Ammon's horn (tissue), 1 donor: ENCODE measurements at places on chromosomes 6 and 20.

DNA sequence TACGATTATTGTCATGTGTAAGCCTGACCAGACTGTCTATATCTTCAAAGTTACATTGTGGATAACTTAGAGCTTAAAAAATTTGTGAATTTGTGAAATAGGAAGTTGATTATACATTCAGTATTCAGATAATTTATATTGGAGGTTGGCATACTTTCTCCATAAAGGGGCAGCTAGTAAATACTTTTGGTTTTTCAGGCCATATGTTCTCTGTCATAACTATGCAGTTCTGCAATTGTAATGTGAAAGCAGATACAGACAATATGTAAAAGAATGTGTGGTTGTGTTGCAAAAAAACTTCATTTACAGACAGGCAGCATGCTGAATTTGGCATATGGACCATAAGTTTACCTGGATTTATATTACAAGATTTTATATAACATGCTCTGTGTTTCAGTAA, 29.3 kb downstream of the HSF2 start:
- no peak for DNase-seq

DNA sequence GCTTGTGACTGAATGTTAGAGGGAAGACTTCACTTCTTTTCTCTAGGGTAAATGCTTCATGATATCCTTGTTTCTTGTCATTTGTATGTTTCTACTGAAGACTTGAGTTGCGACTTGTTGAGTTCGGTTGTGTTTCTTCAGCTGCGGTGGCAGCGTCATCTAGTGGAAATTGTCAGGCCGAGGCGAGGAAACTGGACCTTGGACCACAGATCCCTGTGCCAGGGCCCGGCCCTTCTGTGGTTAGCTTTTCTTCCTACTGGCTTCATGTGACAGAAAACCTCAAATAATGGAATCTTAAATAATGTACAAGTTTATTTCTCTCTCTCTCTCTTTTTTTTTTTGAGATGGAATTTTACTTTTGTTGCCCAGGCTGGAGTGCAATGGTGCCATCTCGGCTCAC, 12.4 kb downstream of the MTHFD1L start:
- no peak for DNase-seq

DNA sequence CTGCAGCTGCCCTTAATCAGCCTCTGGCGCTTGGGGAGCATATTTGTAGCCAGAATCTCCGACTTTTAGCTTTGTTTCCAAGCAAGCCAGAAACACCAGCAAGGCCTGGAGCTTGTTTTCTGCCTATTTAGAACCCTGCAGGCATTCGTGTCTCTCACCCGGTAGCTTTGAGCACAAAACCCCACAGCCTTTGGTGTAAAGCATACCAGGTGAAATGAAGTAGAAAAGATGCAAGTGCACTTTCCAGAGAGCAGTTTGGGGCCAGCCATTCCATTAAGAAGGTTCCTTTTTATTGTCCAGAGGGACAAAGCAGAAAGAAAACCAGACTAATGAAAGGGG, 736 bp downstream of the FAM217B start:
- no peak for DNase-seq

DNA sequence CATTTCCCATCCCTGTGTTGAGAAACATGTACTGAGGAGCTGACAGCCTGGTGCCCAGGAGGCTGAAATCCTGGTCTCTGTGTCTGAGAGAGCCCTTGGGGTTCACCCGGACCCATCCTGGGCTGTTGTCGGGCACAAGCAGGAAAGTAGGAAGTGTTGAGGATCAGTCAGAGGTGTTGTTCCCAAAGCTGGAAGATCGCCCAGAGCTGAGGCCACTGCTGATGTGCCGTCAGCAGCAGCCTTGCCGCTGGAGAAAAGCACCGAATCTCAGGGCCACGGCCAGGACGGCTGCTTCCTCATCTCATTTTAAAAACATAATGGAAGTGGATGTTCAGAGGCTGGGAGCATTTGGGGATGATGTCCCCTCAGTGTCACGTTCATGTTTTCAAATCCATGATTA, 218.5 kb downstream of the UST start:
- peak; percentile 28 for DNase-seq

DNA sequence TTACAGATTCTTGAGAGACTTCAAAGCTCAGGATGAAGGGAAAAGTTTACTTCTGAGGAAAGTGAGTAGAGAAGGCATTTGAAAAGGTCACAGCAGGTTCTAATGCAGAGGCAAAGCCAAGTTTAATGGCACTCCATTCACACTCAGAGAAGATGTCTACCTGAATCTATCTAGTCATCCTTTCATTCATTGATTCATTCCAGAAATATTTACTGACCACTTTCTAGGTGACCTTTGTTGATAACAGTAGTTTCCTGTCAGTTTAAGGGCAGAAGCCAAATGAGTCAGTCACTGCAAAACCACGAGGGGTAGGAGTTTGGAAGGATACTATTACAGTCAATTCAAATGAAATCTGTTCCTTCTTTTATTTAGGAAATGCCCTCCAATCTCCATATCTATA, 30.8 kb downstream of the FBXO5 start:
- DNase-seq, result no peak

DNA sequence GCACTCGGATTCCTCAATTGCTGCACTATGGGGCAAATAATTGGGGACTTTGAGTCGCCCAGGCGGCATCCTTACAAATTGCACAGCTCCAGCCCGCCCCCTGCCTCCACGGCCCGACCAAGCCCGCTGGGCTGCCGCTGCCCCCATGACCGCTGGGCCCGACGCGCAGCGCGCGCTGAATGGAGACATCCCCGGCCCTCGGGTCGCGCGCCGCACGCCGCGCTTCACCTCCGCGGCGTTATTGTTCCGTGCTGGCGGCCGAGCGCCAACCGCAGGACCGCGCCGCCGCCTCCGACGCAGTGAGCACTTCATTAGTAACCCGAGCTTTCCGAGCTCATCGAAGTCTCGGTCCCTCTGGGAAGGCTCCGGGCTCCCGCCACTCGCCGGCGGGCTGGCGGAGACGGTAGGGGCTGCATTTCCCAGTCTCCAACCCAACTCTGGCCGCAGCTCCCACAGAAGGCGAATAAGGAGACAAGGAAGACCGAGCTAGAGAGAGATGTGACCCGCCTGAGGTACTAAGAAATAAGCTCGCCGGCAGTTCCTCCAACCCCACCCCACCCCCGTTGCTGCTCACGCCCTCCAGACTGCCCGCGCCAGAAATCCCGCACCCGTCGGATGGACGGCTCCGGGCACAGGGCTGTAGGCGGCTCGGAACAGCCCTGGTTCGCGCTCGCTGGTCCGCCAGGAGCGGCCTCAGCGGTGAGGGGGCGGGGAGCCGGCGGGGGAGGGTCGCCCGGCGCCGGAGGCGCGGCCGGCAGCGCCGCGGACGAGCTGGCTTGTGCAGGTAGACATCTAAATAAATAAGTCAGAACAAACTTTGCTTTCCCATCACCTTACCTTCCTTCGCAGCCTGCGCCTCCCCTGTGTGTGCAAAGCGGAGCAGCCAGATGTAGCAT, 703 bp downstream of the EPHA7 start:
- no peak for DNase-seq

- no peak for DNase-seq
Measured at GRCh38 chr6:32818867-32819266, 2.1 kb upstream of the HLA-DOB start.

GRCh38 chr6:136158387-136158821, 91.7 kb downstream of the MTFR2 start:
- DNase-seq, result peak; percentile 35

GRCh38 chr6:74872754-74873476, 332.9 kb downstream of the COL12A1 start:
- DNase-seq, result no peak

- DNase-seq, result no peak
Measured at GRCh38 chr6:37146735-37147157, 23.2 kb upstream of the PIM1 start.

DNA sequence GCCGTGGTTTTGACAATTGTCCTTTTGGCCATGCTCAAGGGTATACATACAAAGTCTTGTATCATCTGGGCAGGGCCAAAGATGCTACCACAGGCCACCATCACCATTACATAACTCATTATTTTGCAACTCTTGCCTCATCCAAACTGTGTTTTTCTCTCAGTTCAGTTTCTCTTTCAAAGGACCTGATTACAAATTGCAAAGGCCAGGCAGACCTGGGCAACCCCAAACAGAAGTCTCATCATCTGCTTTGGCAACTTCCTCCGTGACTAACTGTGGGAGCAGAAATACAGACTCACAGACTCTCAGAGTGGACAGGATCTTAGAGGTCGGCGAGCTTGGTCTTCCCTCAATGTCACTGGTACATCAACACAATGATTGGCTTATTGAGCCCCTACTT, 117.8 kb upstream of the NEDD9 start:
- no peak for DNase-seq

DNA sequence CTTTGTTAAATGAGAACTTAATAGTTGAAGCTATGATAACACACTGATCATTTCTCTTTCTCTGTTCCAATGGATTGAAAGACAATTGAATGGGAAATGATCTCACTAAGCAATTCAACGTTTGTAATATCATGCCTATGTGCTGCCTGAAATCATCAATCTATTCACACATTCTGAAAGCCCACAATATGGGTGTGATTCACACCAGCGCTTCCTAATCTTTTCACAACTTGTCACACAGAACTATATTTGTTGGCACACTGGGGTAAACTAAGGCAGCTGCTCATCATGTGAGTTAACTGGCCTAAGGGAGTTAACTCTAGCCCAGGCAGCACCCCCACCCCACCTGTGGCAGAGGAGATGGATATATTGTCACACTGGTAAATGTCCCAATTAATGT, 37.1 kb upstream of the UTRN start:
- DNase-seq, result no peak

DNA sequence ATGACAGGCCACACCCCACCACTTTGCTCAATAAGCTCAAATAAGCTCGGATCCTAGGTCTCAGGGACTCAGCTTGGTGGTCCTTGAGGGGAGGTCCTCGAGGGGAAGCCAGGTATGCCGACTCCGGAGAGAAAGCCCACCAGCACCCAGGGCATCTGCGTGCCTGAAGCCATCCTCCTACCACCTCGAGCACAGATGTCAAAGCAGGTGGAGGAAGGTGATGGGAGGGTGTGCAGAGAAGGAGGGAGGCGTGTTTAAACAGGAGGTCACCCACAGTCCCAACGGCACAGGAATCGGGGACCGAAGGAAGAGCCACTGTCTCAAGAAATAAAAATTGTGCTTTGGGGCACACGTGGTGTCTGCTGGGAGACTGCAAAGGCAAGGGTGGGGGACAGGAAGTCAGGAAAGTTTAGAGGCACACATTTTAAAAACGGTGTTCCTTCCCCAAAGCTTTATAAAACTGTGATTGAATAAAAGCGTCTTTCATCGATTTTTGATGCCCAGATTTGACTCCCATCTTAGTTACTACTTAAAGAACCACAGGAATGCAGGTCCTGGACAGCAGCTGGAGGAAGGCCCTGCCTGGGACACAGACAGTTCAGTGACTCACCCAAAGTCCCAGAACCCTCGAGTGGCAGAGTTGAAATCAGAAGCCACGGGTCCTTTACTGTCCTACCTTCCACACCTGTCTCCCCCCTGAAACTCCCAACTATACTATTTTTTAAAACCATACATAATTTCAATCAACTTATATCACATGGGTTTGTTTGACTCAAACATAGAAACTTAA, 221.0 kb upstream of the PDE10A start:
- no peak for DNase-seq

GRCh38 chr6:36946526-36946925, 8.0 kb upstream of the PI16 start:
- DNase-seq, result no peak

- DNase-seq, result peak; percentile 72
Measured at GRCh38 chr20:61640131-61640870, 388.2 kb downstream of the CDH4 start.

GRCh38 chr6:69038841-69039240, 403.8 kb downstream of the ADGRB3 start:
- DNase-seq, result no peak

GRCh38 chr20:10336959-10337729, 96.9 kb downstream of the MKKS start:
- DNase-seq, result no peak

DNA sequence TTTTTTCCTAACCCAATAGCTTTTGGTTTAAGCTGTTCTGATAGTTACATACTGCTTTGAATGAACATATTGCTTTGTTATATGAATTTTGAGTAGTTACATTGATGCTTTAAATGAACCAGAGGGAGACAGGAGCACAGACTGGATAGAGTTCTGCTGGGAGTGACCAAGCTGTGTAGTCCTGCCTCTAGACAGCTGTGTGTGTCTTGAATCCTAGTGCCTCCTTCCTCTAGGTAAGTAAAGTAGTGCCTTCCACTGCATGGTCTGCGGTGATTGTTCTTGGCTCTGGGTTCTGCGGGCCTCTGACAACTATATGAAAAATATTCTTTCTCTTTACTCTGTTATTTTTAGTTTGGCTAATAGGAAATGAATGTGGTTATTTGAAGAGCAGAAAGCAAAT, 46.0 kb upstream of the ADGRG6 start:
- DNase-seq, result no peak

DNA sequence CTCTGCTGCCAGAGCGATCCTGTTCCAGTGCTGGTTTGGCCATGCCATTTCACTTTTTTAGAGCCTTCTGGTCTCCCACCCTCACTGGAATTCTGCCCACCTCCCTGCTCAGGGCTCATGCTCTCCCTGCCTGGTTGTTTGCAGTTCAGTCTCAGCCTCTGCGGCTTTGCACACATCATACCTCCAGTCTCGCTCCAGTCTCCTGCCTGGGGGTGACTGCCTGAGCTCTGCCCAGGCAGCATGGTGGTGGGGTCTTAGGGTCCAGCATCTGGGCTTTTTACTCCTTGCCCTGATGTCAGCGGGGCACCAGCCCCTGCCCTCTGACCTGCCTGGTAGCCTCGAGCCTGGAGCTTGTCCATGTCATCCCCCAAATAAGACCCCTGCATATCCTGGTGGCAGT, 30.9 kb downstream of the CD83 start:
- DNase-seq, result no peak

GRCh38 chr6:30889921-30890645, 5.8 kb downstream of the DDR1 start:
- DNase-seq, result peak; percentile 92

DNA sequence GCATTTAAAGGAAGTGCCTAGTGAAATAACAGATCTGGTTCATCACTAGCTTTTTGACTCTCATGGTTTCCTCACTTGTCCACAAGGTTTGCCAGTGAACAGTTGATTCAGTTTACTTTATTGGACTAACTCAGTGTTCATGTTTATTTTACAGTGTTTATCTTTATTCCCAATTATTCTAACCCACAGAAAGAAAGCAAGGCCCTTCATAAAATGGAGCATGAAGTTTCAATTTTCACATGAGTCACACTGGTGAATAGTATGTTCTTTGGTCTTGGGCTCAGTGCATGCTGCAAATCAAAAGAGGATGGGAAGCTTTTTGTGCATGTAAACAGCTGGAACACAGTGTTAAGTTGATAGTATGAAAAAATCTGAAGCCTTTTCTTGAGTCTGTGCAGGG, 217.6 kb upstream of the HDDC2 start:
- no peak for DNase-seq
